ENCODE measurements at places on chromosomes 5 and 9.

DNA sequence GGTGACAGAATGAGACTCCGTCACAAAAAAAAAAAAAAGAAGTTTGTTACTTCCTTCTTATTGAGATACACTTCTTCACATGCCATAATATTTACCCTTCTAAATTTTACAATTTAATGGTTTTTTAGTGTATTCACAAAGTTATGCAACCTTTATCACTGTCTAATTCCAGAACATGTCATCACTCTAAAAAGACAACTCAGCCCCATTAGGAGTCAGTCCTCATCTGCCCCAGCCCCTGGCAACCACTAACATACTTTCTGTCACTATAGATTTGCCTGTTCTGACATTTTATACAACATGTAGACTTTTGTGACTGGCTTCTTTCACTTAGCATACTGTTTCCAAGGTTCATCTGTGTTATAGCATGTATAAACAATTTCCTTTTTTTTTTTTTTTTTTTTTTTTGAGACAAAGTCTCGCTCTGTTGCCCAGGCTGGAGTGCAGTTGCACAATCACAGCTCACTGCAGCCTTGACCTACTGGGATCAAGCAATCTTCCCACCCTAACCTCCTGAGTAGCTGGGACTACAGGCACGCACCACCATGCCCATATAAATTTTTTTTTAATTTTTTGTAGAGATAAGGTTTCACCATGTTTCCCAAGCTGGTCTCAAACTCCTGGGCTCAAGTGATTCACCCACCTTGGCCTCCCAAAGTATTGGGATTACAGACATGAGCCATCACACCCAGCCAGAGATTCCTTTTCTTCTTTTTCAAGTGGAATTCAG lies 18.0 kb downstream of the AQP3 start:
- DNase-seq: no peak

DNA sequence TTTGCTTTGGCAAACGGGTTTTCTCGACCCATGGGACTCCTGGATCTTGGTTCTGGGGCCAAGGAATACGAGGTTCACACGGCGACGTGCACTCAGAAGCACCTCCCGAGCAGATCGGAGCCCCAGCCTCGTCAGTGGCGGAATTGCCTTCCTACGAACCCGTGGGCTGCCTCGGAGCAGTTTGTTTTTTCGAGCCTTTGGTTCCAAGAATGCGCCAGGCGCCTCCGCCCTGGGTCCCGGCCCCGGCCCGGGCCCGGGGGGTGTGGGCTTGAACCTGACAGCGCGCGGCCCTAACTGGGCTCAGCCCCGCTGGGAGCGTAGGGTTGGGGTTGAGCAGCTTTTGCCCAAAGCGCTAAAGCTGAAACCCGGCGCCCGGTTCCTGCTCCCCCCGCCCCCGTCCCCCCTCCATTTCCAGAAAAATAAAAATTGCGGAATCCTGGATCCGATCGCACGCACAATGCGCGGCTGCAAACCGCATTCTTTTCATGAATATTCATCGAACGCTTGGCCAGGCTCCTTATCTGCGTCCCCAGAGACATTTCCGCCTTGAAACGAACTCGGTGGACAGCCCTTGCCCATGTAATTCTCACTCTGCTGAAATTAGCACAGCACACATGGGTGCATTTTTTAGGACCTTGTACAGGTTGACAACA lies 1.0 kb downstream of the BASP1 start:
- DNase-seq: no peak

- no peak for DNase-seq
Observed at GRCh38 chr5:109168151-109168550, 241.6 kb downstream of the PJA2 start.

DNA sequence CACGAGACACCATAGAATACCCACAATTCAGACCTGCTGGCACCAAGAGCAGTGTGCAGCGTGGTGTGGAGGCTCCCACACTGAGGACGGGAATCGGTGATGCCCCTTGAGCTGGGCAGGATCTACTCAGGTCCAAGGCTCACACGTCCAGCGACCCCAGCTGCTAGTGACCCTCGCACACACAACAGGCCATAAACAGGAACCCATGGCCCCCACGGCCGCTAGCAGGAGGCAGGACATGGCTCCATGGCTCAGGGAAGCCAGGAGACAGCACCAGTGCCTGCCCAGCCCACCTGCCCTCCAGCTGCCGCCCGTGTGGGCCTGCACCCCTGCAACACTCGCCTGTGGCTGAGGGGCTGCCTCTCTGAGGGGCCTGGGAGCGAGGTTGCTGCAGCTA lies 43.4 kb upstream of the SLC9A3 start:
- no peak for DNase-seq

GRCh38 chr5:14204785-14205321 lies 61.7 kb downstream of the TRIO start:
- no peak for DNase-seq

- DNase-seq: no peak
Observed at GRCh38 chr9:99431103-99431502, 209.0 kb downstream of the SEC61B start.

DNA sequence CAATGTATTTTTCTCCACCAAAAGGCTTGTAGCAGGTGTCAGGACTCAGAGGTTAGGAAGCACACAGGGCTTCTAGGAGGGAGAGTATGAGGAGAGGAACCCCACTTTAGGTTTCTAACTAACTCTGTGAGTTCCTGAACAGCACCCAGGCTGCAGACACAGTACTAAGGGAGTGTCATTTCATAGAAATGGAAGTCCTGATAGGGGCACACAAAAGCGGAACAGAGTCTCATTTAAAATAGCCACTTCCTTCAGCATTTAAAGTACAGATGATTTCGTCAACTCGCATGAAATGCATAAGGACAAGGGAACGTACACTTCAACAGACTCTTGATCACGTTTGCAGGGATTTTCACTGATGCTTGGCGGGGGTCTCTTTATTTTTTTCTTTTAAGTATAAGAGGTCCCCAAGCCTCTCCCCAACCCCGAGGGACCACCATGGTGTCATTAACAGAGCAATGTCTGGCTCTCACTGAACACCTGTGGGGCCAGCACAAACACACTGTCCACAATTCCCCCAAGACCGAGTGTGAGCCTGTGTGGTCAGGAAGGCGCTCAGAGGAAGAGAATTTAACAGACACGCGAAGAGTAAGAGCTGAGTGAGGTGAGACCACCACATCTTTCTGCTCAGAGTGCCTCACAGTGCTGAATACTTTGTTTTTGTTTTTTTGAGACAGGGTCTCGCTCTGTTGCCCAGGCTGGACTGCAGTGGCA lies 82.3 kb downstream of the SECISBP2 start:
- DNase-seq: no peak

DNA sequence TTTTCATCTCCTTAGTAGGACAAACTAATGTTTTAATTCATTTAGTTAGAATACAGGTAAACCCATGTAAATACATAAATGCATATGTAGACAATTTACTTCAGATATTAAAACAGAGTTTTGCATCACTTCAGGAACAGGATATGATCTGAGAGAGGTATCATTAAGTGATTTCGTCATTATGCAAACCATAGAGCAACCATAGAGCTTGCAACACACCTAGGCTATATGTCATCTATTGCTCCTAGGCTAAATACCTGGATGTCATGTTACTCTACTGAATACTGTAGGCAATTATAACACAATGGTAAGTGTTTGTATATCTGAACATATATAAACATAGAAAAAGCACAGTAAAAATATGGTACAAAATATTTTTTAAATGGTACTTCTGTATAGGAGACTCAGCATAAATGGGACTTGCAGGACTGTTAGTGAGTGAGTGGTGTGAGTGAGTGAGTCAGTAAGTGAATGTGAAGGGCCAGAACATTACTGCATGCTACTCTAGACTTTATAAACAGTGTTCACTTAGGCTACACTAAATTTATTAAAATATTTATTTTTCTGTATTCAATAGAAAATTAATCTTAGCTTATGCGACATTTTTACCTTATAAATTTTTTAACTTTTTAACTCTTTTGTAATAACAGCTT lies 1377.5 kb upstream of the CDH9 start:
- no peak for DNase-seq

DNA sequence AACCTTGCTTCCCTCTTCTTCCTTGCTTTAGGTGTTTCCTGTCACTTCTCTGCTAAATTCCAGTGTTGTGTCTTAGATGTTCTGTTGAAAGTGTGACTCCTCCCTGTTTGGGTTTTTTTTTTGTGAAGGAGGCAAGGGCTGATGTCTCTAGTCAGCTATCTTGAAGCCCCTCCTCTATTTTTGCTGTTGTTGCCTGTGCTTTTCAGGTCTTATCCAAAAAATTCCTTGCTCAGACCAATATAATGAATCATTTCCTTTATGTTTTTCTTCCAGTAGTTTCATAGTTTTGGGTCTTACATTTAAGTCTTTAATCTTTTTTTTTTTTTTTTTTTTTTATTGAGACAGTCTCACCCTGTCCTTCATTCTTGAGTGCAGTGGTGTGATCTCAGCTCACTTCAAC lies 22.3 kb downstream of the RIC1 start:
- DNase-seq: no peak

GRCh38 chr5:56973473-56973872 lies 21.6 kb upstream of the MIER3 start:
- no peak for DNase-seq

DNA sequence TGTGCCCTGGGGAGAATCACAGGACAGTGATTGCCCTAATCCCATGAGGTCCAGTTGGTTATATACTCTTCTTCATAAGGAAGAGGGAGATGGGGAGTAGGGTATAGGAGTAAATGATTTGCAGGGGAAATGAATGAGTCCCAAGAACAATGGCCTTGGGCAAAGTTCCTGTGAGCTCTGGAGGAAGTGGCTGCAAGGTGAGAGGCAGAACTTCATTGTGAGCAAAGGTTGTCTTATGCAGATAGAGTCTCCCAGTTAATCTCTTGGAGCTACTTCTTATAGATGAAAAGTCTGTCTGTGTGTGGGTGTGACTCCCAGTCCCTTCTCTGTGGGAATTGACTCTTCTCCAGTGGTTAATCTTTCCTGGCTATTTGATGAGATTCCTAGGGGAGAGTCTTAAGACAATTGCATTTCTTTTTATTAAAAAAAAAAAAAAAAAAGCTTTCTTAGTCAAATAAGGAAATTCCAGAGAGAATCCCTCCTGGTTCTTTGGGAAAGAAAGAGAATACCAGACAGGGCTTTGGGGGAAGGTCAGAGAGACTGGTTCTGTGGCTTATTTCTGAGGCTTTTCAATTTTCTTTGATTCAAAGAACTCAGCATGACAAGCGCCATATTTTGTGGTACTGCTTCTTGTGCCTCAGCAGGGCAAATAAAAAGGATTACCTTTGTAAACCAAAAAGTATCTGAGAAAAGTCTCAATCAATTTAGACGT lies 33.6 kb upstream of the MEGF10 start:
- DNase-seq: no peak

- no peak for DNase-seq
Observed at GRCh38 chr5:40204144-40204543, 475.6 kb upstream of the PTGER4 start.

DNA sequence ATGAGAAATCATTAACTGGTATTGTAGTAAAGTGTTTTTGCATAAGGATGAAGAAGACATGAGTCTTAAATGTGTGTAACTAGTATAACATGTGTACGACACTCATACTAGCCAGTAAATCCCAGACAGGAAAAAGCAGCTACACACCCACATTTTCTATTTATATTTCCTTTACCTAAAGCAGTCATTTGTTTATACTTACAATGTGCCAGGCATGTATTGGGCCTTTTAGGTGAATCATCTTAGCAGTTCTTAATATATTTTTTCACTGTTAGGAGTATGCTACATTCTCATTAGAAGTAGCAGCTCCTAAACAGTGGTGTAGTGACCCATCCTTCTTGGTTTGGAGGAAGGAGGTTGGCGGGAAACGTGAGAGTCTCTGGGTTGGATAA lies 55.8 kb upstream of the TMC1 start:
- no peak for DNase-seq

- DNase-seq: no peak
Observed at GRCh38 chr5:130166839-130167490, 262.7 kb downstream of the CHSY3 start.

DNA sequence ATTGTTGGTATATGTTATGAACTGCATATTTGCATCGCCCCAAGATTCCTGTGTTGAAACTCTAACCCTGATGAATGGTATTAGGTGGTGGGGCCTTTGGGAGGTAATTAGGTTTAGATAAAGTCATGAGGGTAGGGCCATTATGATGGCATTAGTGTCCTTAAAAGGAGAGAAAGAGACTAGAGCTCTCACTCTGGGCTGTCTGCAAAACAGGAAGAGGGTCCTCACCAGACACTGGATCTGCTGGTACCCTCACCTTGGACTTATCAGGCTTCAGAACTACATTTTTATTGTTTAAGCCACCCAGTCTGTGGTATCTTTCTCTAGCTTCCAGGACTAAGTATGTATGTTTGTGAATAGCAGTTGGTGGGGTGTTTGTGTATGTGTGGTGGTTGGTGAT lies 68.9 kb downstream of the MACIR start:
- DNase-seq: no peak

GRCh38 chr5:179803651-179804554 lies 2.8 kb downstream of the MGAT4B start:
- DNase-seq: no peak

GRCh38 chr5:151772029-151772845 lies 483 bp downstream of the G3BP1 start:
- peak; percentile 56 for DNase-seq

DNA sequence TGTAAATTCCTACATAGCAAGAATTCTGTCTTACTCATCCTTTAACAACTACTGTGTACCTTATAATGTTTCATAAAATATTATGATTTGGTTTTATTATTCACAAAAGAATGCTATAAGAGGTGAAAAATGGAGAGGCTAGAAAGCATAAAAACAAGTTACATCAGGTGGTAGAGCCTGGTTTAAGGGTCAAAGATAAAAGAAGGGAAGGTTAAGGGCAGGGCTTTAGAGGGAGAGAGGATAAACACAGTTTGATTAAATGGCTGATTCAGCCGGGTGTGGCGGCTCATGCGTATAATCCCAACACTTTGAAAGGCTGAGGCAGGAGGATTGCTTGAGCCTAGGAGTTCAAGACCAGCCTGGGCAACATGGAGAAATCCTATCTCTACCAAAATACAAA lies 40.4 kb upstream of the HSPB3 start:
- no peak for DNase-seq

GRCh38 chr9:136603901-136604814 lies 58.3 kb upstream of the NOTCH1 start:
- no peak for DNase-seq

DNA sequence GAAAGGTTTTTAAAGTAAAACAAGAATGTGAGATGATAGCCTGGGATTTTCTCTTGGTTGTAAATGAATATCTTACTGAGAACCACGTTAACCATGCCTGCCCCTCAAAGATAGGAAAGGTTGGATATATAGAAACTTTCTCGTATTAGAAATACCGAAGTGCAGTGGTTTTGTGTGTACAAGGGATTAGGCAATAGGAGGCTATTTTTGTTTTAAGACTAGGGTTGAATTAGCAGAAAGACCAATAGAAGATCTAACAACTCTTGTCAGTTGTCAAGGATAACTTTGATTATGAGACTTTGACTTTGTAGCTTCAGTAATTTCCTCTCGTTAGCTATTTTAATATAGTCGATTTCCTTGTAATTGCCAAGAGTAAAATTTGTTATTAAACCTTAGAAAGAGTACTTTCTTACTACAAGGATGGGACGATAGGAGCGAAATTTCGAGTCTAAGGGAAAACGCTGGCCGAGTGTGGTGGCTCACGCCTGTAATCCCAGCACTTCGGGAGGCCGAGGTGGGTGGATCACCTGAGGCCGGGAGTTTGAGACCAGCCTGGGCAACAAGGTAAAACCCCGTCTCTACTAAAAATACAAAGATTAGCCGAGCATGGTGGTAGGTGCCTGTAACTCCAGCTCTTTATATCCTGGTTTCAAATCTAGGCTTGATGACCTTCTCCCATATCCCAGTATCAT lies 838 bp downstream of the POLK start:
- DNase-seq: no peak
